ENCODE measurements at places on chromosomes 2 and 18.

GRCh38 chr2:189770590-189771322 lies 8.2 kb upstream of the OSGEPL1 start:
- no peak for DNase-seq

GRCh38 chr18:30676053-30676480 lies 366.5 kb downstream of the DSC3 start:
- no peak for DNase-seq

DNA sequence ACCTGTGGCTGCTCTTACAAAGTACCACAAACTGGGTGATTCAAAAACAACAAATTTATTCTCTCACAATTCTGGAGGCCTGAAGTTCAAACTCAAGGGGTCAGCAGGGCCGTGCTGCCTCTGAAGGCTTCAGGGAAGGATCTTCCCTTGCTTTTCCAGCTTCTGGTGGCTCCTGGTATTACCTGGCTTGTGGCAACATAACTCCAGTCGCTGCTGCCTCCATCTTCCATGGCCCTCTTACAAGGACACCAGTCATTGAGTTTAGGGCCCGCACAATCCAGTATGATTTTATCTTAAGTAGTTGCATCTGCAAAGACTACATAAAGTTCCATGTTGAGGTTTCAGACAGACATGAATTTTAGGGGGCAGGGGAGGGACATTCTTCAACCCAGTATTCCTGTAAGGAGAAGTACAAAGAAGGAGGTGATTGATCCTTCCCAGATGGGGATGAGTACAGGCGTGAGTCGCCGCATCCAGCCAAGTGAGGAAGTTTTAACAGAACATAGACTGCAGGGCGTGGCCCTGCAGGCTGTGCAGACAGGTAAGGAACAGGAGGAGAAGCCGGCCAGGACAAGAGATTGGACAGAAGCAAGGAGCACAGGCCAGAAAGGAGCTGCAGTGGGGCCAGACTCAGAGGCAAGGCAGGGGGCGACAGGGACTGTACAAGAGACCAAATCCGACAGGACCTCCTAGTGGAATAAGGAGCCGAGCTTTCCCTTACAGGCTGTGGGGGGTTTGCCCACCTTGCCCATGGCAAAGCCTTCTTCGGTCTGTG lies 44.4 kb upstream of the BZW1 start:
- DNase-seq: no peak

DNA sequence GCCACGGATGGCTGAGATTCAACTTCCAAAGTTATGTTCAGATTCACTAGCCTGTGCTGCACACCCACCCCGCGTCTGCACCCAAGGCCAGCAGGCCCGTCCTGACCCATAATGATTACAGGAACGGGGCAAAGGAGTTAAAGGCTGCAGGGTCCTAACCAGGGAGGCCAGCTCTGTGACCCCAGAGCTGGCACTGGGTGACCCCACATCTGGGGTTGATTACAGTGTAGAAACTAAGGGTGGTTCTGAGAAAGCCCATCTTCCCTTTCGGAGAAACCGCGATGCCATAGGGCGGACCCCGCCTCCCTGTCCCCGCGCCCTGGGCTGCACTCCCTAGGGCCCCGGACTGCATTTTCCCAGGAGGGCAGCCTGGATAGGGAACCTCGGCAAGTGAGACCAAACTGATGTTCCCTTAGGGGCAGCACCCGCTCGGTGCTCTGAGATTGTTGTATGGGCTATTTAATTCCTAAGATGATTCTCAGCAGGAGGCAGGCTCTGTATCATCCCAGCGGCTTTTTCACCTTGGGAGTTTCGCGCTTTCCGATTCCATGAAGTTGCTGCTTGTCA lies 2.2 kb upstream of the GPR148 start:
- no peak for DNase-seq

DNA sequence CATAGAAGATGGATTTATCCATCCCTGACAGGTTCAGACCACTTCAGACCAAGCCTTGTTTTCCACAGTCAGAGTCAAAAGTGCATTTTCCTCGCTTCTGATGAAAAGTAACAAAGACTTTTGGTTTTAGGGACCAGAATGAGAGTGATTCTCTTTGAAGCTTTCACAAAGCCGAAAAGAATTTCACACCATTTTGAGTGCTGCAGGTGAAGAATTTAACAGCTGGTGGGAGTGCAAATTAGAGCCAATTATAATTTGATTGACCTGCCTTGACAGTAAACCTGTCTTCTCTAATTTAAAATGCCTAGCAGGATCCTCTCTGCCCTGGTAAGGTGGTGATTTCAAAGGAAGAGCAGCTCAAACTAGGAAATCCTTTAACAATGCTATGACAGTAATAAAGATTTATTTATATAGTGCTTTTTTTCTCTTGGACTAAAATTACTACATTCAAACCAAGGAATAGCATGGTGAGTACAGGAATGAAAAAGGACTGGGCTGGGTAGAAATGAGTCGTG lies 241.6 kb downstream of the HRH4 start:
- no peak for DNase-seq

DNA sequence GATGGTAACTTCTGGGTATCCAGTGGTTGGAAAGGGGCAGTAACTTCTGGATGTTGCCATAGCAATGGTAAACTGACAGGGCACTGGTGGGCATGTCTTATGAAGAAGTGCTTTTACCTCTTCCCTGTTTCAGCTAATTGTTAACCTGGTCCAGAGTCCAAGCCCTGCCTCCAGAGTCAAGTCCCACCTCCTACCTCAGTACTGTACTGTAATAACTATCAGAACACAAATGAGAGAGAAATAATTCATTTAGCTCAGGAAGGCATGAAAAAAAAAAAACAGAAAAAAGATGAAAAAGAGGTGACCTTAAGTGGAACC lies 237.0 kb downstream of the ZNF804A start:
- DNase-seq: no peak

- DNase-seq: no peak
Observed at GRCh38 chr2:196696423-196697079, 57.0 kb downstream of the CCDC150 start.

- no peak for DNase-seq
Observed at GRCh38 chr18:54240629-54241107, 16.2 kb upstream of the MBD2 start.

- no peak for DNase-seq
Observed at GRCh38 chr2:30956995-30957394, 149.7 kb upstream of the CAPN13 start.
